CD8-positive, alpha-beta memory T cell (primary cell): ENCODE measurements at places on chromosomes 2 and 18.

- H3K27me3 ChIP-seq = no peaks in the 10 kb centered on the region
- H3K4me1 ChIP-seq = peaks cover 8% of the 10 kb centered on the region
- no peak for DNase-seq
- no peak overlapping the region for H3K4me3 ChIP-seq
- H3K36me3 ChIP-seq = no peaks in the 10 kb centered on the region
These were observed 4.2 kb upstream of the MYO7B start for GRCh38 chr2:127531221-127531648.

- DNase-seq = no peak
- no peak overlapping the region for H3K4me3 ChIP-seq
- no peaks in the 10 kb centered on the region for H3K36me3 ChIP-seq
- no peaks in the 10 kb centered on the region for H3K27me3 ChIP-seq
These were observed 67.2 kb upstream of the FAM136A start for GRCh38 chr2:70369082-70369481.

DNA sequence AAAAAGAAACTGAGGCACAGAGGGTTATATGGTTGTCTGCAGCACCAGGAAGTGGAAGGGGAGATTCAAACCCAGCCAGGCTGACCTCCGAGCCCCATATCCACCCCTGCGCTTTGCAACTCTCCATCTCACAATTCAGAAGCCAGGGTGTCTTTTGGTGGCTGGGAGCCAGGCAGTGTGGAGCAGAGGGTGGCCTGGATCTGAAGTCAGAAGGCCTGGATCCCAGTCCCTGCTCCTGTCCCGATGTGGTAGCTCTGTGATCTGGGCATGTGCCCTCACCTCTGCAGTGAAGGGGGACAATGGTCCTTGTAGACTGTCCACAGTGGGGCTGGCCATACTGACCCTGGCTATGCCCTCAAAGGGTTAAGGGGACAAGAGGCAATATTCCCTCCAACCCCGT, 57.0 kb downstream of the CIB4 start:
- no peak overlapping the region for H3K27ac ChIP-seq
- H3K36me3 ChIP-seq = no peaks in the 10 kb centered on the region
- H3K4me3 ChIP-seq = no peak overlapping the region
- H3K4me1 ChIP-seq = no peaks in the 10 kb centered on the region
- no peak for DNase-seq

DNA sequence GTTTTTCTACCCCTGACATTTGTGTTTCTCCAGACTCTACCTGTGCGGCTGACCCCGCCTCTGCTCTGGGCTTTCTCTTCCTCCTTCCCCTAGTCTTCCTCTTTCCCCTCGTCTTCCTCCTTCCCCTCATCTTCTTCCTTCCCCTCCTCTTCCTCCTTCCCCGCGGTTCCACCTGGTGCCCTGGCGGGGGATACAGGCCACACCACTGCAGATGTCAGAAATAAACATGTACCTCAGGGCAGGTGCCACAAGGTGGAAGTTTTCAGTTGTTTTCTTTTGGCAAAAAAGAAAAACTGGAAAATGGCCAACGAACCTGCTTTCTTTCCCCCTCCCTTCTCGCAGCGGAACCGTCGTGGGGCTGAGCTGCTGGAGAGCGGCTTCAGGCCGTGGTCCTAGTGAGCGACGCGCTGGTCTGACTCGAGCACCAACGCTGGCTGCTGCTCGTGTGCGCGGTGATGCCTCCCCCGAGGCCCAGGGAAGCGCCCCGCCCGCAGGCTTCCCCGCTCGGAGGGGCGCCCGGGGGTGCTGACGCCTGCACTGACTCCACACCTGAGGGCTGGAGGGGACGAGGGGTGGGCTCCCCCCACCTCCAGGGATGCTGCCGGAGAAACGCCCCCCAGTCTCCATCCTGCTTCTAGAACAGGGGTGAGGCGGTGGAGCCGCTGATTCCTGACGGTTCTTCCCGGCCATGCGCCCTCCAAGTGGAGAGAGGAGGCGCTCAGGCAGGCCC, 83.7 kb upstream of the ZNF516 start:
- H3K36me3 ChIP-seq = no peaks in the 10 kb centered on the region
- no peaks in the 10 kb centered on the region for H3K27me3 ChIP-seq
- DNase-seq = no peak
- no peak overlapping the region for H3K4me3 ChIP-seq
- H3K27ac ChIP-seq = no peak overlapping the region
- no peaks in the 10 kb centered on the region for H3K4me1 ChIP-seq

DNA sequence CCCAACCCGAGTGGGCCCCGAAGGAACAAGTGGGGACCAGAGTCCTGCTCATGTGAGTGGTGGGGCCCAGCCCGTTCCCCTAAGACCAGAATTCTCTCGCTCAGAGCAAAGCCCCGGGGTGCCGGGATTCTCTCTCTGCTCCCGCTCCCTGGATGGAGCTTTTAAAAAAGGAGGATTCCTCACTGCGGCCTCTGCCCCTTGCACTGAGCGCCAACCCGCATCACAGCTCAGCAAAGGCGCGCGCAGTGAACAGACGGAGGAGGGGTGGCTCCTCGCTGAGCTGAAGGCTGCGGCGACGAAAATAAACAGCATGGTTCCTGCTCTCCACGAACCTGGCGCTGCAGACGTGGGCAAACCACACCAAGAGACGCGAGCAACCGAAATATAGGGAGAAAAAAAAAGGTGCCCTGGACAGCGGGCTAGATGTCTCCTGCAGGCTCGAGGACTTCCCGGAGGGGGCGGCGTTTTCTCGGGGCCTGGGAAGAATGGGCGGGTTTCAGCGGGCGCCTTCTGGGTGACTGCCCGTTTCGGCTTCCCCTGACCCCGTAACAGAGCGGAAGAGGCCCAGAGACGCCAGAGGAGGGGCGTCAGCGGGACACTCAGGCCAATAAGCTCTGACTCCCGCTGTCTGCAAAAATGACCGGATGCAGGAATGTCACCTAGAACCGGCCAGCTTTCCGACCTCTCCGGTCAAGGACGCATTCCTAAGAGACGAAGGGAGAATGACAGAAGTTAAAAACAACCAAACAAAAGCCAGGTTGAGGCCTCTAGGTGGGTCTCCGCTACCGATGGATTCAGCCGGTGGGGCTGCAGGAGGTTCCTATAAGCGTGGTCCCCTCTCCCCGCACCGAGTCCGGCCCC, 819 bp upstream of the KLF11 start:
- peaks cover 17% of the 10 kb centered on the region for H3K4me1 ChIP-seq
- peak; percentile 46 for DNase-seq
- no peaks in the 10 kb centered on the region for H3K36me3 ChIP-seq
- H3K27ac ChIP-seq = peak overlapping the region; percentile 54
- peak overlapping the region; percentile 64 for H3K4me3 ChIP-seq

- no peaks in the 10 kb centered on the region for H3K27me3 ChIP-seq
- peak overlapping the region; percentile 68 for H3K4me3 ChIP-seq
- H3K4me1 ChIP-seq = peaks cover 30% of the 10 kb centered on the region
- DNase-seq = peak; percentile 37
- H3K27ac ChIP-seq = peak overlapping the region; percentile 89
- H3K36me3 ChIP-seq = peaks cover 4% of the 10 kb centered on the region
These were observed 617 bp downstream of the FOSL2 start for GRCh38 chr2:28393114-28393836.
